ENCODE measurements at places on chromosomes 5 and 9.

DNA sequence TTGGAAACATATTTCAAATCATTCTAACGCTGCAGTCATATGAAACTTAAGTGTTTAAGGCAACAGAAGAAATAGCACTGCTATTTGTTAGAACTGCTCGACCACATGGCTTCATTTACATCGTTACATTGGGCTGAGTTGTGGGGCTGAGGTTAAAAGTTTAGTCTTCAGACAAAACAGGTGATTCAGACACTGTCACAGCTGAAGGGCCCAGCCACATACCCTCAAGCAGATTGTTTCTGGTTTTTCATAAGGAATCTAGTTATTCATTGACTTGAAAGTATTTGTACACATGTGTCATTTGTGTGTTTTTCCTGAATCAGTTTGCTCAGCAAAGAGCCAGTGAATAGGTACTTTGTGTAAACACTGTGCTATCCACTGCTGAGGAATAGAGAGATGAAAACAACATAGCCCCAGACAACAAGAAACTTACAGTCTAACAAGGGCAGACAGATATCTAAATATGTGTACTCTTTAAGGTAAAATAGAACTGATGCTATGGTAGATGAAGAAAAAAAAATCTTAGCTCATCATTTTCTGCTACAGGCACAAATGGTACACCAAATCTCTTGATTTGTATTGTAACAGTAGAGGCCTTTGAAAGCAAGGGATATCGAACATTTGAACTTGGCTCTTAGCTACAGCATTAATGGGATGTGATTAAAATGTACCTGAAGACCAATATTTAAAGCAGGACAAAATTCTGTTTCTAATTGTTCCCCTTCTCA is 357.6 kb upstream of the RPS23 start:
- no peak for DNase-seq

GRCh38 chr9:68473790-68474189 is 66.9 kb downstream of the TMEM252 start:
- no peak for DNase-seq

- DNase-seq, result no peak
These were observed 74.1 kb downstream of the SERINC5 start for GRCh38 chr5:80181618-80182211.

GRCh38 chr5:67612961-67613360 is 416.4 kb upstream of the CD180 start:
- no peak for DNase-seq

DNA sequence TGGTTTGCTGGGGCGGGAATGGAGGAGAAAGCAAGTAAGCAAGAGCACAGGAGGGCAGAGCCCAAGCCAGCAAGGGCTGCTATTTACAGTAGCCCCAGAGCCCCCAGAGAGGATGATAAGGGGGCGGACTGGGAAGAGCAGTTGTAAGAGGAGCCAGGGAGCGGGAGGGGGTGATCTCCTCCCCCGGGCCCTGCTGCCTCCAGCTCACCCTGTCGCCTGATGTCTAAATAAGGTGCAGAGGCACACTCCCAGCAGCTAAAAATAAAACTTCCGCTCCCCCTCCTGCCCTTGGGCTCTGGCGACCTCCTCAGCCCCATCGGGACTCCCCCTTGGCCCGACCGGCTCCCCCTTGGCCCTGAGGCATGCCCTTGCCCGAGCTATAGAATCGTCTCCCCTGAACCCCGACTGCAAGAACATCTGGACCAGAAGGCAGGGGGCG is 14.4 kb upstream of the CCDC69 start:
- no peak for DNase-seq

DNA sequence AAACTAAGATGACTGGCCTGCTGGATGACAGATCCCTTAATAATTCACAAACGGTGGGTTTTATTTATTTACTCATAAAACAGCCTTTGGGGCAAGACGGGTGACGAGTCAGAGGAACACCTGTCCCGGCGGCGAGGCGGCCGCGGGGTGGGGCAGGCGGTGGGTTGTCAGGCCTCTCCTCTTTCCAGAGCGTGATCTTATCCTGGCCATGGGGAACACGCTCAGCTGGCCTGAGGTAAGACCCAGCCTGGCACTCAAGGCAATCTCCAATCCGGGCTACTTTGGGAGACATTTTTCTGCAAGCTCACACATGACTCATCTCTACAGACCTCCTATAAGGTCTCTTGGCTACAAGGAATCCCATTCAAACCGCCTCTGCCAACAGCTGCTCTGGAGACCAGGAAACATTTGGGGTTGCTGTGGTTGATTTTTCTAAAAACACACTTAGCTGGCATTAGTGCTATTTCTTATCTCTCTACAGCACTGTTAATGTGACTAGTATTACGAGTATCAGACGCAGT is 6.3 kb downstream of the RAPGEF1 start:
- peak; percentile 29 for DNase-seq

GRCh38 chr9:5586391-5586802 is 42.5 kb upstream of the RIC1 start:
- DNase-seq, result no peak

- DNase-seq, result no peak
These were observed 327.9 kb downstream of the TMEM161B start for GRCh38 chr5:87940775-87941174.

- no peak for DNase-seq
These were observed 2.8 kb upstream of the PPP1R26 start for GRCh38 chr9:135476561-135477355.

DNA sequence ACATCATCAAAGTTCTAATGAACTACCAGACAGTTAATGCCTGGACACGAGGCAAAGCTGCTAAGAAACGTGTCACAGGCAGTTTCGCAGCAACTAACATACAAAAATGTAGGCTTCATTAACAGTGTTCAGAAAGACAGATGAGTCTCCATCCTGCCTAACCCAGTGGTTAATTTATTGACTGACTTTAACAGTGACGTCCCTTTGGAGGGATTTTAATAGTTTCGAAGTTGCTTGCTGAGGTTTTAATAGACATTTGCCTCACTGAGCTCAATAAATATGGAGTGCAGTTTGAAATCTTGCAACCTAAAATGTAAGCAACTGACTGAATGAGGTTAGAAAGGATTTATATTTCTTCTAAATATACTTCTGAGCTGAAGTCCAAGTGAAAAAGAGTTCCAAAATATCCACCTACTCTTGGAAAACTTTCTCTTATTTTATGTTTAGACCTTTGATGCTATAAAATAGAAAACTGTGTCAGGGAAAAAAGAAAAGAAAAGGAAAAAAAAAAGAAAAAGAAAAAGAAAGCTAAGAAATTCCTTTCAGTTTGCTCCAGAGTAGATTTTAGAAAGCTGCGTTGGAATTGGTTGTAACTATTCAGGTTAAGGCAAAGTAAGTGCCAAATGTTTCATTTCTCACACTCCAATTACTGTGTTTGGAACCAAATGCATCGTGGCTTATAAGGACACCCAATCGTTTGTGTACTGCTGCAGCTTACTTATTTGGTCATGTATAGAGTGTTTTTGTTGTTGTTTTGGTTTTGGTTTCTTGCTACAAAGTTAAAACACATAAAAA is 2016.6 kb downstream of the MAT2B start:
- DNase-seq, result no peak

- DNase-seq, result no peak
These were observed 1573.4 kb downstream of the EFNA5 start for GRCh38 chr5:106097340-106097739.

- no peak for DNase-seq
These were observed 40.4 kb upstream of the UNC5A start for GRCh38 chr5:176769911-176770310.

- no peak for DNase-seq
These were observed 25.1 kb upstream of the LPCAT1 start for GRCh38 chr5:1548702-1549474.

DNA sequence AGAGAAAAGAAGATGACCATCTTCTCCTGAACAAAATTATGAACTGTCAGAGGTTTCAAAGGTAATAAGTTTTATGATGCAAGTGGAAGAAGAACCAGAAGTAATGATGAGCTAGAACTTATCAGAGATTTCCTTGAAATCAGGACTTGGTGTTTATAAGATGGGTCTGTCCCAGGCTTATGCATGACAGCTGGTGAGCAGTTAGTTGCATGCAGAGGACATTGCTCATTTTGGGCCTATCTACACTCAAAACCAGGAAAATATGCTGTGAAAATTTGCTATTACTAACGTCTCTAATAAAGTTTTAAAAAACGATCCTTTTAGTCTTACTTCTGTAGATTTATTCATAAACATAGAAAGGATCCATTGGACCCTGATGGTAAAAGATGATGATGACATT is 6.6 kb upstream of the STC2 start:
- no peak for DNase-seq

GRCh38 chr9:129867136-129868022 is 32.1 kb downstream of the USP20 start:
- DNase-seq, result no peak

GRCh38 chr5:74105126-74105780 is 479.3 kb downstream of the ARHGEF28 start:
- DNase-seq, result no peak

DNA sequence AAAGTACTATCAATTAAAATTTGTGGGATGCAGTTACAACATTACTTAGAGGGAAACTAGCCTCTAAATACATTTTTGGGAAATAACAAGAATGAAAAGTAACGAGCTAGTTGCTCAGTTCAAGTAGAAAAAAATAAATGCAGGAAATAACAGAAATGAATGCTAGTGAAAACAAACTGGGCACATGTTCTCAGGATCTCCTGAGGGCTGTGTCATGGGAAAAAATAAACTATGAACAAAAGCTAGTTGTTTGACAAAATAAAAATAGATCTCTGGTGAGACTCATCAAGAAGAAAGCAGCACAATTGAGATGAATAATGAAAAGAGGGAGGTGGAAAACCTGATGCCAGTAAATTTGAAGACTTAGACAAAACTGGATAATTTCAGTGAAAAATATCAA is 16.3 kb downstream of the IDNK start:
- no peak for DNase-seq

- DNase-seq, result no peak
These were observed 9.9 kb downstream of the SH3RF2 start for GRCh38 chr5:145946112-145946861.

DNA sequence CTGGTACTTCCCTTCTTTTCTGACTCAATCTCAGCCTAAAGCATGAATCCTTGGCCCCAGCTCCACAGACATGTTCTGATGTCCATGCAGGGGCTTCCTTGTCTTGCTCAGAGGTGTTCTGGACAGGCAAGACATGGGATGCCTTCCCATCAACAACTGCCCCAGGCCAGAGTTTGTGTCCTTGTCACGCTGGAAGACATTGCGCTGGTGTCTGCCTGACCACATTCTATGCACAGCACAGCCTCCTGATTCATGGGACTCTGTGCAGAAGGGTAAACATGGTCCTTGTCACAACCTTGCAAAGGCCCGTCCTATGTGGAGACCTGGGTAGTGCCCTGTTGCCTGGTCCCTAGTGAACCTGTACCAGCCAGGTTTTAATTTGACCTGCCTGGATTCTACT is 212.2 kb downstream of the FSTL4 start:
- no peak for DNase-seq

- no peak for DNase-seq
These were observed 452.8 kb upstream of the MPDZ start for GRCh38 chr9:13732290-13732689.

- DNase-seq, result no peak
These were observed 57.4 kb downstream of the SFXN1 start for GRCh38 chr5:175535796-175536195.

- DNase-seq, result no peak
These were observed 62.0 kb upstream of the RNU6ATAC start for GRCh38 chr9:134226221-134226930.

GRCh38 chr5:1896602-1897376 is 14.1 kb upstream of the IRX4 start:
- DNase-seq, result no peak

DNA sequence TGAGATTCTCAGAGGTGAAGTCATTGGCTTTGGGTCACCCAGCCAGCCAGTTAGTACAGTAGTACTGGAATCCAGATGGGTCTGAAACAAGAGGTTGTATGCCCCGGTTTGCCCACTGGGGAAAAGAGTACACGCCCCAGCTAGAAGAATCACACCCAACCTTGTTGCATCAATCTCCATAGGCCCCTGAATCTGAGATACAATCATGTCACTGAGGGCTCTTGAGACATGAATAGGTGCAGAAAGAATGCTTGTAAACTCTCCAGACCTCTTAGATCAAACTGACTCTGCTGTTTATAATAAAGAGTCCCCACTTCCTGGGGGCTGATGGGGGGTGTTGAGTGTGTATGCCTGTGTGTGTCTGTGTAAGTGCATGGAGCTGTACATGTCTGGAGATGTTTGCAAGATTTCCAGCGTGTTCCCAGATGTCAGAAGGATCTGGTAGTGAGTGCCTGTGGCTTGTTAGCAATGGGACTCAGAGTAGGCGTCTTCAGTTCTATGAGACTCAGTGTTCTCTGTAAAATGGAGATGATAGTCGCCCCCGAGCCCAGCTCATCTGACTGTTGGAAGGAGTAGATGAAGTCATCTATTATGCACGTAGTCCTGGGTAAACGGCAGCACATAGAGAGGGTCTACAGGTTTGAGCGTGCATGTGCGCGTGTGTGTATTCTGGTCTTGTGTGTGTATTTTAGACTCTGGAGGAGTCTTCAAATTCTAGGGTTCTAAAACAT is 48.2 kb downstream of the COL27A1 start:
- no peak for DNase-seq

DNA sequence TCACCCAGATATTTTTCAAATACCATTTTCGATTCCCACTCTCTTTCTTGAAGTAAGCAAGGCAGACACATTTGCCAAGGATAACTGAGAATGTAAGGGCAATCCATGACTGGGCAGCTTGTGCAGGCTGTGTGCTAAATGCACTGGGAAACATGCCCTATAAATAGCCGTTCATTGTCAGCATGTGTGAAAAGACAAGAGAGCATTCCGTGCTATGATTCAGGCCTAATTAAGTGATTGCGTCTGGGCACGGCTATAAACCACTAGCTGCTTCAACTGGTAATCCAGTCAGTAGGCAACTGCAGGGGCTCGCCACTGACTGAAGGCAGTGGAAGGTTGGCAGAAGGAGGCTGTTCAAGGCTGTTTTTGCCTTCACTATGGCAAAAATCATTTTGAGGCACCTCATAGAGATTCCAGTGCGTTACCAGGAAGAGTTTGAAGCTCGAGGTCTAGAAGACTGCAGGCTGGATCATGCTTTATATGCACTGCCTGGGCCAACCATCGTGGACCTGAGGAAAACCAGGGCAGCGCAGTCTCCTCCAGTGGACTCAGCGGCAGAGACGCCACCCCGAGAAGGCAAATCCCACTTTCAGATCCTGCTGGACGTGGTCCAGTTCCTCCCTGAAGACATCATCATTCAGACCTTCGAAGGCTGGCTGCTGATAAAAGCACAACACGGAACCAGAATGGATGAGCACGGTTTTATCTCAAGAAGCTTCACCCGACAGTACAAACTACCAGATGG is at the start of gene HSPB3:
Gene HSPB3, plus strand, starts transcription at position 287 of the 745 bp plus-strand sequence. Its CDS starts 91 bp downstream, at position 378.
- no peak for DNase-seq

All from stimulated activated CD4-positive, alpha-beta T cell treated with anti-CD3 and anti-CD28 coated beads, TNF-alpha, amount 100 ng/mL, for 24 hours (primary cell).